Umbilical cord (tissue), 2 donors: ENCODE measurements at places on chromosomes 6 and 20. TPM values are rescaled to one million over a fixed set of nuclear protein-coding genes. Genes with fewer than 3 reads are reported as not detected.
A peak's percentile ranks its signal among the peaks of the same experiment; 100 is the strongest.

SLC35F1 gene
- 2.2 TPM for total RNA-seq

ERVFRD-1 gene
- total RNA-seq = 0.48 TPM

NKX2-4 gene
- total RNA-seq = not detected

PSORS1C2 gene
- total RNA-seq = not detected

DNA sequence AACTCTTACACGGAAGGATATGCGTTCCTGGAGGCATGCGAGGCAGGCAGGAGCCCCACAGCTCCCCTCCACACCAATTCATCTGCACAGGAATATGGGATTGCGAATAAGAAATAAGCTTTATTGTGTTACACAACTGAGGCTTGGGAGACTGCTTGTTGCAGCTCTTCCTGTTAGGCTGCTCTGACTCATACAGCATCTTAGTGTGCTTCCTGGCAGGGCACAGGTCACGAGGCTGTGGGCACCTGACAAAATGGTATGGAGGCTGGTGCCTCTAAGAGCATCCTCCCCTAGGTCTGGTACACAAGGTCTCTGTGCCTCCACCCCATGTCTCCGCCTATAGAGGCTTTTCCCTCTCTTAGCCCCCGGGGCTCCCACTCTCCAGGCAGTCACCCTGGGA, 6.8 kb downstream of the SLC22A3 start:
- no peak for DNase-seq

DNA sequence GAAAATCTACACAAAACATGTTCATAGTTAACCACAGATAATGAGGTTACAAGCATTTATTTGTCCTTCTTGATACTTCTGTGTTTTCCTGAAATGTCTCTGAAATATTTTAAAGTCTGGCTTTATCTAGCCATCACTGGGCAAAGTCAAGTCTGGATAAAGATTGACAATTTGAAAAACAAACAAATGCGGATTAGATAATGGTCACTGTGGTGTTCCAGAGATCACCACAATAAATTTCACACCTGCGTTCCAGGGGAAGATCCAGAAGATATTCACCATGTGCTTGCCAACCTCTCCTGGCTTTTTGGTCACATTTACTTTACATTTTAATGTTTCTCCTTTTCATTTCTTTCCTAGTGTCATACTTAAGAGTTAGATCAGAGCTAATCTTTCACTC, 109.7 kb upstream of the CCDC28A start:
- no peak for DNase-seq

DNA sequence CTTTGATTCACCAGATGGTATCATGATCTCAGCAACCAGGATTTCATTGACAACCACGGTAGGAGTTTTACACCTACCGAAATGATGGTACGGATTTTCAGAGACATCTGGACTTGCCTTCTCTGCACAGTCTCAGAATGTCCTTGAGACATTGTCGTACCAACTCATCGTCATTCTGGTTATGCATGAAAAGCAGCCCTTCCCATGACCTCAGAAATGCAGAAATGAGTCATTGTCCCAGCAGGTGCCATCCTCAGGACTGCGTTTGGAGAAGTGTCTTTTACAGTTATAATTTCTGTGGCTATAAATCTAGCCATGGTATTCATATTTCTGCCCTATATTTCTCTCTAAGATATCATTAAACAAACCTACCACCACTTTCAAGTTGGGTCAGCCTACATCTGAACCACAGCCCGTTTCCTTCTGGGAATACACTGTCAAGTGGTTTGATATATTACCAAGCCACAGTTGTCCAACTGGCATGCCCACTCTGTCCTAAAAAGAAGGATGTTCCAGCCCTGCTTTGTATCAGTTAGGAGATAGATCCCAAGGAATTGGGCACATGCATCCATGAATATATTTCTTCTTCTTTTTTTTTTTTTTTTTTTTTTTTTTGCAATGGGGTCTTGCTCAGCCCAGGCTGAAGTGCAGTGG, 7.5 kb upstream of the BFSP1 start:
- DNase-seq = peak; percentile 29
